Stimulated activated CD4-positive, alpha-beta T cell treated with anti-CD3 and anti-CD28 coated beads, Interleukin-4, amount 100 ng/mL, for 24 hours (primary cell): ENCODE measurements at places on chromosomes 7 and 10.

GRCh38 chr10:56370217-56371113 lies 9.4 kb upstream of the ZWINT start:
- no peak for DNase-seq

GRCh38 chr10:122056431-122057094 lies 67.6 kb downstream of the TACC2 start:
- DNase-seq: no peak

DNA sequence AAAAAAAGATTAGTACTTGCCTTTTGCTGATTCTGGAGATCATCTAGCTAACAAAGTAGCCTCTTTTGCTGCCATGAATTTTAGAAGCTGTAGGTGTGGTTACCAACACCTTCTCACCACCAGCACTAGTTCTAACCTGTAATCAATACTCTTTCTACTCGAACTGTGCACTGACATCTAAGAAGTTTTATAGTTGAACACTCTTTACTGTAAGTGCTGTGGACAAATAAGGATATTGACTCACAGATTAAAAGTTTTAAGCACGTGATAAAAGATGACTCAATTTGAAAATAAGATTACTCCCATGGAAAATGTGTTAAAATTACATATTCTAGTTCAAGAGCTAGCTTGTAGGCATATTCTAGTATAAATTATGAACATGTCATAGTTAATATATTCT lies 89.9 kb downstream of the REEP3 start:
- DNase-seq: no peak

DNA sequence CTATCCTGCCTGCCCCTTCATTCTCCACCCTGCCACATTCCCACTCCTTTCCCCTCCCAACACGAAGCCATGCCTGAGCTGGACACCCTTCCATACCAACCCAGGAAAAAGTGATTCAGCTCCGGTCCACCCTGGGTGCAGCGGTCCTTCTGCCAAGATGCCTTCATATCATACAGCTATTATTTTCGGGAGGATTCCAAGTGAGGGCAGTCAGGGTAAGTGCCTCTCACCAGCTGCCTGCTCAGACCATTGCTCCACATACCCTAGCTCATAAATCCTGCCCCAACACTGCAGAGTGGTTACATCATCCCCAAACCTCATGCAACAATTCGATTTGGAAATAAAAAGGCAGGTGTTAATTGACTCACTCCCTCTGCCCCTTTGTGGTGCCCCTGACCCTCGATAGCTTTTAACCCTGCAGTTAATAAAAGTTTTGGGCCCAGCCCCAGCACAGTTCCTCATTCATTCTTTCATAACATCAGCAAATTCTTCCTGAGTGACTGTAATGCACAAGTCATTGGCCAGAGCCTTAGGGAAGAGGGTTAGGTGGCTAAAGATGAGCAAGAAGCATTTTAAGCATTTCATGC lies 42.6 kb downstream of the ZNF503 start:
- DNase-seq: no peak

DNA sequence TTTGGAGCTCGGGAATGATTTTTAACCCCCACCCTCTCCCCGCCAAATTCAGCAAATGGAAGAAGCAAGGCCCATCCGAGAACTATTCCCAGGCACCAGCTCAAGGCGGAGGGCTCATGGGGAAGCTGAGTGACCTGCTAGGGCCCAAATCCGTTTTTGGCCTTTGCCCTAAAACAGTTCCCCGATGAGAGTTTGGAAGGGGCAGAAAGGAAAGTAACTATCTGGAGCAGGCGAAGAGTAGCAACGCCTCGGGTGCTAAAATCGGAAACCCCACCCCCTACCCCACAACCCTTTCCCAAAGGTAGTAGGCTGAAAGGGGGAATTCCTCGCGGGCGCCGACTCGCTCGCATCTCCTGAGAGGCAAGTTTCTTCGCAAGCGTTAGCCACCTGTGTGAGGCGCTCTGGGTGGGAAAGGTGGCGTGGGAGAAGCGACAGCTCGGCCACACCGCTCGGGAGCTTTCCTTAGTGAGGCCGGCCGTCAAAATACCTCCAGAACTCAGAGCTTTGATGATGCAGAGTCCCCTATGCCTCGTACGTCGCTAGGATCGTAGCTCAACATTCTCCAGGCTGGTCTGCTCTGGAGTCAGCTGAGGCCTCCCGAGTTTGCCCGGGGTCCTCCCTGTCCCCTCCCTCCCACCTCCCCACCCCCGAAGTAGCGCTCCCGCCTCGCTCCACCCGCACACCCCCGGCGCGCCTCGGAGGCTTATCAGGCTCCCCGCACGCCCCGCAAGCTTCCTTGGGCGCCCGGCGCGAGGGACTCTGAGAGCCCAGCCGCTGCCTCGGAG lies 642 bp upstream of the PRKG1 start:
- no peak for DNase-seq

GRCh38 chr7:151368136-151368571 lies 26.5 kb downstream of the NUB1 start:
- DNase-seq: peak; percentile 84

- DNase-seq: no peak
Observed at GRCh38 chr7:151140826-151141225, 26.7 kb downstream of the GBX1 start.
